ENCODE measurements at places on chromosomes 13 and 19.

- H3K27me3 ChIP-seq, result no peaks in the 10 kb centered on the region
- no peak for DNase-seq
- H3K4me1 ChIP-seq, result peaks cover 42% of the 10 kb centered on the region
- no peaks in the 10 kb centered on the region for H3K36me3 ChIP-seq
- H3K27ac ChIP-seq, result no peak overlapping the region
Observed at GRCh38 chr13:97120346-97120745, 101.8 kb upstream of the MBNL2 start.

DNA sequence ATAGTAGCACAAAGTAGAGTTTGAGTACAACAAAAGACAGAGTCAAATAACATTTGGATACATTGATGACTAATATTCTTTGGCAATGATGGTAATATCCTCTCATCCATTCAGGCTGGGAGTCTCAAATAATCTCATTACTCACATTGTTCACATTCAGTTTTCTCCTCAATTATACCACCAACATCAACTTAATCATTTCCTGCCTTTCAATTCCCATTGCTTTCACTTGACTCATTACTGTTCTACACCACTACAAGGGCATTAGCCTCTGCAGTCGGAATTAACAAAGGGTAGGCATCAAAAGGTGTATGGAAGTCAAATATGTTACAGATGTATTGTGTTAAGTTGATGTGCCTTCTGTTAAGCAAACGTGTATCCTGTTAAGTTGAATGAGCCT, 518.4 kb upstream of the SLITRK1 start:
- no peak overlapping the region for H3K27ac ChIP-seq
- no peaks in the 10 kb centered on the region for H3K27me3 ChIP-seq
- no peaks in the 10 kb centered on the region for H3K36me3 ChIP-seq
- DNase-seq, result no peak

GRCh38 chr13:114127473-114128347, 4.7 kb downstream of the RASA3 start:
- peak overlapping the region; percentile 60 for H3K4me3 ChIP-seq
- DNase-seq, result no peak
- no peaks in the 10 kb centered on the region for H3K36me3 ChIP-seq
- H3K4me1 ChIP-seq, result peaks cover 29% of the 10 kb centered on the region
- H3K27ac ChIP-seq, result peak overlapping the region; percentile 70

GRCh38 chr19:29804493-29804892, 7.3 kb upstream of the CCNE1 start:
- no peaks in the 10 kb centered on the region for H3K27me3 ChIP-seq
- H3K4me1 ChIP-seq, result no peaks in the 10 kb centered on the region
- H3K27ac ChIP-seq, result no peak overlapping the region
- no peaks in the 10 kb centered on the region for H3K36me3 ChIP-seq

DNA sequence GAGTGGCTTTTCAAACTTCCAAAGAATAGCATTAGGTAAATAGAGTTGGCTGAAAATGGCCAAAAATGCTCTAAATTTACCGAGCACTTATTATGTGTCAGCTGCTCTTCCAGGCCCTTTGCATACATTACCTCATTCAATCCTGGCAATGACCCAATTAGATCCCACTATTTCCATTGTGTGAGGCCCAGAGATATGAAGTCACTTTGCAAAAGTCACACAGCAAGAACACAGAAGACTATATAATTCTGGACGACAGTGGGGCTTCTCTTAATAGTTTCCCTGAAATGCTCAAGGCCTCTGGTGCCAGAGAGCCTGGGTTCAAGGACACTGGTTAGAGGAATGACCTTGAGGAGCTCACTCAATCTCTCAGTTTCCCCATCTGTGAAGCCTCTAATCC, 146.8 kb downstream of the IER2 start:
- H3K27ac ChIP-seq, result no peak overlapping the region
- no peaks in the 10 kb centered on the region for H3K27me3 ChIP-seq
- no peak for DNase-seq

DNA sequence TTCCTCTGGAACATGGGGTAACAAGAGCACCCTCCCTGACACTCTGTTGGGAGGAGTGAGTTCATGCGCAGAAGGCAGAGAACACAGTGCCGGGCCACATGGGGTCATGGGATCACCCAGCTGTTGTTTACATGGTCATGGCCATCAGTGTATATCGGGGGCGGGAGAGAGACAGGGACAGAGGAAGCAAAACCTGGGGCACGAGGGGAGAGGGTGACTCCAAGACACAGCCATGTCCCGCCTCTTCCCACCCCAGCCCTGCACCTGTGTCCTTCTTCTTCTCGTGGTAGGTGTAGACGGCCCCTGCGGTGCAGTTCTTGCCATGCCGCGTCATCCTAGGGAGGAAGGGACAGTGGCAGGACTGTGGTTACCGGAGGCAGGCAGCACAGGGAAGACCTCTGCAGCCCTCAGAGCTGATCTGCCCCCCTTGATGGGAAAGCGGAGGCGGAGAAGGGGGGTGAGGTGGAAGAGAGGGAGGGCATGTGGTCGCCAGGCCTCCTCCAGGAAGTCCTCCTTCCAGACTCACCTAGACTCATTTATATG, 19.9 kb downstream of the NOSIP start:
- no peaks in the 10 kb centered on the region for H3K27me3 ChIP-seq
- peaks cover 5% of the 10 kb centered on the region for H3K4me1 ChIP-seq
- H3K4me3 ChIP-seq, result no peak overlapping the region
- H3K36me3 ChIP-seq, result peaks cover 35% of the 10 kb centered on the region

GRCh38 chr19:18660051-18660910, 23.2 kb upstream of the CRTC1 start:
- DNase-seq, result peak; percentile 53
- H3K36me3 ChIP-seq, result peaks cover 1% of the 10 kb centered on the region

DNA sequence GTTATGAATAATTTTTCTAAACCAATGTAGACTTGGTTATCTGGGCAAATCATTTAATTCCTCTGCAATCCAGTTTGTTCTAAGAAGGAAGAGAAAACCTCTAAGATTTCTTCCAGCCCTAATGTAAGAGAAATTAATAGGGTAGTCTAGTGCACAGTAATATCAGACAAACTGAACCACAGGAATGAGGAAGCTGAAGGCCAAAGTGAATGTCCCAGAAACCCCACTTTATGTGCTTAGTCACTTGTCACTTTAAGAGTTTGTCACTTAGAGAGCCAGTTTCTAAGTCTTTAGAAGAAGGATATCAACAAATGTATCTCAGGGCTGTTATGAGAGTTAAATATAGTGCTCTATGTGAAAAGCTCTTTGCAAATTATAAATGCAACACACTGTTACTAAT, 750.6 kb downstream of the DIAPH3 start:
- H3K36me3 ChIP-seq, result no peaks in the 10 kb centered on the region
- no peak for DNase-seq
- H3K27me3 ChIP-seq, result no peaks in the 10 kb centered on the region
- no peak overlapping the region for H3K4me3 ChIP-seq
- no peak overlapping the region for H3K27ac ChIP-seq

GRCh38 chr13:99269627-99270241, 11.6 kb upstream of the GPR18 start:
- no peaks in the 10 kb centered on the region for H3K27me3 ChIP-seq
- no peaks in the 10 kb centered on the region for H3K36me3 ChIP-seq
- no peak for DNase-seq

DNA sequence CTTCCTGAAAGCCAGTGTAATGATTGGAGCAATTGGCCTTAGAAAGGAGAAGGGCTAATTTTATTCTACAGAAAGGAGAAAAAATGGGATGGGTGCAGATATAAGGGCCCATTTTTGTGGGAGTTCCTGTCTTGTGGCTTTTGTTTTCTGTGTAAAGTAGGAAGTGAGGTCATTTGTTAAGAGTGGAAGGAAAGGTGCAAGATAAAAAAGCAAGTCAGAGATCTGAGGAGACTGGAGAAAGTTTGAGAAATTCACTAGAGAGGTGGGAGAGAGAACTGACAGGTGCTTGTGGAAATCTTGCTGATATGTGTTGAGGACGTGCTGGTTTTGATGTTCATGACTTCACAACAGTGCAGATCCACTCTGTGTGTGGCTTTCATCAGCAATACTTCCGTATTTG, 349.4 kb downstream of the DLEU7 start:
- H3K4me1 ChIP-seq, result no peaks in the 10 kb centered on the region
- H3K4me3 ChIP-seq, result no peak overlapping the region
- no peak for DNase-seq
- no peaks in the 10 kb centered on the region for H3K27me3 ChIP-seq

- H3K27ac ChIP-seq, result no peak overlapping the region
- DNase-seq, result no peak
- peaks cover 60% of the 10 kb centered on the region for H3K27me3 ChIP-seq
- no peak overlapping the region for H3K4me3 ChIP-seq
Observed at GRCh38 chr13:99984461-99985240, 3.1 kb downstream of the ZIC2 start.

DNA sequence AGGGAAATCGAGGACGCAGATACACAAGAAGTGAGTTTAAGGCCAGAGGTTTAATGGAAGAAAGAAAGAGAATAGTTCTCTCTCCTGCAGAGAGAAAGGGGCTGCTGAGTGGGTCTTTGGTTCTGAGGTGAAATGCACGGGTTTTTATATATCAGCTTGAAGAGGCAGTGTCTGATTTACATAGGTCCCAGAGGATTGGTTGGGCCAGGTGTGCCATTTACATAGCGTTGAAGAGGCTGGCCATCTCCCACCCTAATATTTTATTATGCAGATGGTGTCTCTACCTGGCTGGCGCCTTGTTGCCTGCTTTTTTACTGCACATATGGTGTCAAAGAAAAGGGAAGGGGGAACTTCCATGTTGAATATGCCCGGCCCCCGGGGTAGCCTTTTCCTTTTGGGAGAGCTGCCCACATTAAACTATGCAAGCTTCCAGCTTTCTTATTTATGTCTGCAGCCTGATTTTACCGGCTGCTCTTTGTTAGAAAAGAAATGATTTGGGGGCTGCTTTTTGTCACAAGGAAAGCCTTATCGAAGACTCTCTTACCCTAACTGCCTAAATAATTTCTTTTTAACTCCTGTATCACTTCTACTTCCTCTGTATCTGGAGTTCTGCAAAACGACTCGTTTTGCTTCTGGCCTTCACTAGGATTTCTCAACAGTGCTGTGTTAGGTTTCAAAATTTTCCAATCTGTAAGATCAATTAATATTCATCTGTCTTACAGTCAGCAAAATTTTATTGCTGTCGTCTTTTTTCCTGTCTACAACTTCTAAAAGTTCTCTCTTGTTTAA, 268.5 kb downstream of the B3GLCT start:
- DNase-seq, result no peak
- no peak overlapping the region for H3K27ac ChIP-seq
- H3K4me3 ChIP-seq, result no peak overlapping the region
- H3K27me3 ChIP-seq, result no peaks in the 10 kb centered on the region
- no peaks in the 10 kb centered on the region for H3K4me1 ChIP-seq

- no peak overlapping the region for H3K4me3 ChIP-seq
- H3K27ac ChIP-seq, result no peak overlapping the region
- H3K36me3 ChIP-seq, result no peaks in the 10 kb centered on the region
- no peaks in the 10 kb centered on the region for H3K27me3 ChIP-seq
Observed at GRCh38 chr19:34989298-34989697, 10.8 kb upstream of the GRAMD1A start.

- no peak overlapping the region for H3K4me3 ChIP-seq
- H3K27ac ChIP-seq, result no peak overlapping the region
- no peaks in the 10 kb centered on the region for H3K4me1 ChIP-seq
- DNase-seq, result no peak
- H3K36me3 ChIP-seq, result no peaks in the 10 kb centered on the region
Observed at GRCh38 chr19:495402-496111, 729 bp upstream of the MADCAM1 start.

DNA sequence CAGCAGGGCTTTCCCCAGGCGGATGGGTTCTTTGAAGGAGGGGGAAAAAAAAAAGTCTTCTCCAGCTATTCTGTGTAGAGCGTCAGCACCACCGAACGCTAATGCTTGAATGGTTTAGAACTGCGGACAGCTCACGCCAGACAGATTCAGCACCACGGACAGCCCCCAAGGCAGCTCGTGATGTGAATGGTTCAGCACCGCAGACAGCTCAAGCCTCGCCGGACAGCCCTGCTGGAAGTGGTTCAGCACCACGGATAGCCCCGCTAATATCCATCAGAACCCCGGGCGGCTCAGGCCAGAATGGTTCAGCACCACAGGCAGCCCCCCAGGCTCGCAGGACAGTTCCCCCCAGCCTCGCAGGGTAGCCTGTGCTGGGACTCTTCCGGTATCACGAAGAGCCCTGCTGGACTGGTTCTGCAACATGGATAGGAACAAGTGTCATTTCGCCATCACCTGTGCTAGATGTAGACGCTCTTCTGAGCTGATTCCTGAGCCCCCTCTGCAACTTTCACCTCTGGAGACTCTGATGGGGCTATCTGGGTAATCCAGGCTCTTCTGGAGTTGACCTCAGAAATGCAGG, 4.9 kb upstream of the SMIM17 start:
- DNase-seq, result no peak
- H3K4me1 ChIP-seq, result no peaks in the 10 kb centered on the region
- H3K4me3 ChIP-seq, result no peak overlapping the region
- H3K36me3 ChIP-seq, result no peaks in the 10 kb centered on the region
- no peaks in the 10 kb centered on the region for H3K27me3 ChIP-seq

DNA sequence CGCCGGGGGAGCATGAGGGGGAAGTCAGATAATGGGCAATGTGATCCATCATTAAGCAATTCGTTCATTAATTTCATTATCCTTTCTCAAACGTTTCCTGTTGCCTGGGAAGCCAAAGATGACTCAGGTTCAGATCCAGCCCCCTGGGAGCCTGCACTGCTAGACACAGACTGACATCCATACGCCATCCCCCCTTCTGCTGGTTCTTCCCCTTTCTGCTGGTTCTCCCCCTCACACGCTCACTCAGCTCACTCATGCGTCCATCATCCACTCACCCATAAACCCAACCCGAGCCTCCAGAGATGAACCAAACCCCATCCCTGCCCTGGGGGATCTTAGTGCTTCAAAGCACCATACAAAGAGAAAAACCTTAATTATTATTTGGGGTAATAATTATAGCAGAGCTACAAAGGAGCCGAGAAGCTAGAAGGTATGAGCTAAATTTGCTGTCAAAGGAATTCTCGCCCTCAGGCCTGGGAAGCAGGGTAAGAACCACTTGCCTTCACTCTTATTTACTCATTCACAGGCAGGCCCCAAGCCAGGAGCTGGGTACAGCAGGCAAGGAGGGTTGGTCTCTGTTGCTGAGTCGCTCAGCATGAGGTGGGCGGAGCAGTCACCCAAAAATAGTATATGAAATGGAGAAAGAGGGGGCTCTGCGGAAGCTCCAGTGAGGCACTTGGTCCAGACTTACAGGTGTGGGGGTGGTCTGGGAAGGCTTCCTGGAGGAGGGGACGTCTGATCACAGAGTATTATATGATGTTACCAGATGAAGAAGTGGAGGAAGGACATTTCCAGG, 7.0 kb upstream of the ZNF444 start:
- H3K4me1 ChIP-seq, result peaks cover 3% of the 10 kb centered on the region
- no peak for DNase-seq
- no peaks in the 10 kb centered on the region for H3K36me3 ChIP-seq

All from thoracic aorta (tissue), 2 donors.